Retinal pigment epithelial cell (primary cell): ENCODE measurements at places on chromosomes 2 and 18.

DNA sequence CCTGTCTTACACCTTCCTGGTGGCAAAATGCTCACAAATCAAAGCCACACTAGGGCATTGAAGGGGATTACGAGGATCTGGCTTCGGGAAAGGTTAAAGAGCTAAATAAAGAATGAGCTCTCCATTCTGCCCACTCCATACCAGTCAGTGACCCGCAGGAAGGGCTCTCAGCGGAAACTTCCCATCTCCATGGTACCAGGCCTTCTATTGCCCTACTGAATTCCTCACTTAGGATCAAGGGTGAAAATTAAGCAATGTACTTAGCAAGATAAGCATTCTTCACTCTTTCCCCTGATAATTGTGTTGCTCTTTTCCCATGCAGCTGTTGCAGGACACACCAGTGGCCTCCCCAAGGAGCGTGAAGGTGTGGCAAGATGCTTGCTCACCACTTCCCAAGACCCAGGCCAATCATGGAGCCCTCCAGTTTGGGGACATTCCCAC lies 75.6 kb upstream of the TTC39C start:
- DNase-seq: peak; percentile 74

GRCh38 chr2:27322301-27322765 lies 564 bp downstream of the MPV17 start:
- DNase-seq: no peak

- no peak for DNase-seq
Measured at GRCh38 chr2:82675186-82675585, 1783.9 kb downstream of the SUCLG1 start.

- no peak for DNase-seq
Measured at GRCh38 chr18:31973929-31974546, 31.1 kb upstream of the TRAPPC8 start.

DNA sequence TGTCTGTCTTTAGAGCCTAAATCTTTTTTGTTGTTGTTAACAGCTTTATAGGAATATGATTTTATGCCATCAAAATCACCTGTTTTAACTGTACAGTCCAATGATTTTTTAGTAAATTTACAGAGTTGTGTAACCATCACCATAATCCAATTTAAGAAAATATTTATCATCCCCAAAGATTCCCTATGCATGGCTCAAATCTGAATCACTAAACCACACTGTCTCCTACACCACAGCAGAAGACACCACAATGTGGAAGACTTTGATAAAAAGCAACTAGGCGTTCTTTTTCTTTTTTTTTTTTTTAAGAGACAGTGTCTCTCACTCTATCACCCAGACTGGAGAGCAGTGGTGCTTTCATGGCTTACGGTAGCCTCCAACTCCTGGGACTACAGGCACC lies 99.6 kb downstream of the TXNL1 start:
- no peak for DNase-seq

GRCh38 chr2:104857262-104858005 lies 3.5 kb downstream of the POU3F3 start:
- no peak for DNase-seq

DNA sequence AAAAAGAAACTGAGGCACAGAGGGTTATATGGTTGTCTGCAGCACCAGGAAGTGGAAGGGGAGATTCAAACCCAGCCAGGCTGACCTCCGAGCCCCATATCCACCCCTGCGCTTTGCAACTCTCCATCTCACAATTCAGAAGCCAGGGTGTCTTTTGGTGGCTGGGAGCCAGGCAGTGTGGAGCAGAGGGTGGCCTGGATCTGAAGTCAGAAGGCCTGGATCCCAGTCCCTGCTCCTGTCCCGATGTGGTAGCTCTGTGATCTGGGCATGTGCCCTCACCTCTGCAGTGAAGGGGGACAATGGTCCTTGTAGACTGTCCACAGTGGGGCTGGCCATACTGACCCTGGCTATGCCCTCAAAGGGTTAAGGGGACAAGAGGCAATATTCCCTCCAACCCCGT lies 57.0 kb downstream of the CIB4 start:
- DNase-seq: no peak
